Natural killer cell treated with Interleukin-12 subunit alpha and Interleukin-12 subunit beta and Interleukin-15 and Interleukin-18, amount 100 ng/mL, for 72 hours (primary cell): ENCODE measurements at places on chromosomes 2 and 18.
A peak's percentile ranks its signal among the peaks of the same experiment; 100 is the strongest.

- no peak for DNase-seq
Measured at GRCh38 chr2:28869494-28870145, 489 bp downstream of the TRMT61B start.

DNA sequence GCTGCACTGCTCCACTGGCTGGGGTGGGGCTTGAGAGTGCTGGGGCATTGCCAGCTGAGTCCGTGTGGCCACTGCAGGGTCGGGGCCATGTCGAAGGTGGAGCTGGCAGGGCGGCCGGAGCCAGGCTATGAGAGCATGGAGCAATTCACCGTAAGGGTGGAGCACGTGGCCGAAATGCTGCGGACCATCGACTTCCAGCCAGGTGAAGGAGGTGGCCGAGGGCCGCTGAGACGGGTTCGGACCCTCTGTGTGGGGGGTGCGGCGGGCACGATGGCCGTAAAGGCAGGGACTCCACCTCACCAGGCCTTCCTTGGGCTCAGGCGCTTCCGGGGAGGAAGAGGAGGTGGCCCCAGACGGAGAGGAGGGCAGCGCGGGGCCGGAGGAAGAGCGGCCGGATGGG, 2.1 kb downstream of the UCN start:
- no peak for DNase-seq

DNA sequence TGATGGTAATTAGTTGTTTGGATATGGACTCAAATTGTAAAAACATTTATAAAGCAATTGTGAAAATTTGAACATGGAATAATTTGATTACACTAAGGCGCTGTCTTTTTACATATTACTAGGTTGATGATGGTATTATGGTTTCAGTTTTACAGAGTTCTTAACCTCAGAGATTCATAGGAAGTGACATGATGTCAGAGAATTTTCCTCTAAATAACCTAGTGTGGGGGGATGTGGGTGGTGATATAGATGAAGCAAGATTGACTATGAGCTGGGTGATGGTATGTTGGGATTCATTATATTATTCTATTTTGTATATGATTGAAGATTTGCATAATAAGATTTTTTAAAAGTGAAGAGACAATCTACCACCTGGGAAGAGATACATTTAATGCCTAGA, 45.9 kb upstream of the ATP5MC3 start:
- no peak for DNase-seq

DNA sequence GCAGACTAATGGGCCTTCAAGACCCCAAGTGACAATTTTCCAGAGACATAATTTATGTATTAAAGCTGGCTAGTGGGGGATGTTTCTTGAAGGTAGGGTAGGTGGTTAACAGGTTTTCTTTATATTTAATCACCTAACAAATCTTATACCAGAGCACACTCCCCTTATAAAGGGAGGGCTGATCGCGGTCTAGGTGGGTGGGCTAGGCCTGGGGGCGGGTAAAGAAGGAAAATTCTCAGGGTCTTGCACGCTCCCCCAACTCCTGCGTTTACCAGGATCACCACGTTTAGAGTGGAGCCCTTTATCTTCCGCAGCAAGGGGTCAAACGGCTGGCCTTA, 19.9 kb upstream of the CXXC1 start:
- no peak for DNase-seq

GRCh38 chr2:177467646-177468045, 75.1 kb downstream of the AGPS start:
- no peak for DNase-seq

- no peak for DNase-seq
Measured at GRCh38 chr2:26704441-26704977, 12.0 kb downstream of the KCNK3 start.

- DNase-seq, result no peak
Measured at GRCh38 chr2:33316328-33316727, 160.1 kb upstream of the RASGRP3 start.

GRCh38 chr2:174025271-174026121, 60.3 kb upstream of the SP3 start:
- DNase-seq, result no peak

DNA sequence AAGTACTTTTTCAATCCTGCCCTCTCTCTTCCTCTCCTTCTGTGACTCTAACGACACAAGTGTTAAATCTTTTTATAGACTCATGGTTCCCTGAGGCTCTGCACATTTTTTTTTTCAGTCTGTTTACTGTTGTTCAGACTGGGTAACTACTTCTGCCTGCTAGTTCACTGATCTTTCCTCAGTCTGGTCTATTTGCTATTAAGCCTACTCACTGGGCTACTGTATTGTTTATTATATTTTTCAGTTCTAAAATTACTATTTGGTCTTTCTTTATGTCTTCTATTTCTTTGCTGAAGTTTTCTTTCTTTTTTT, 21.3 kb downstream of the PPP3R1 start:
- DNase-seq, result no peak

- no peak for DNase-seq
Measured at GRCh38 chr2:7010391-7011054, 93.3 kb downstream of the RNF144A start.

GRCh38 chr2:142131010-142131669, at the start of gene LRP1B:
TSS of gene LRP1B (minus strand) at chr2:142131016. CDS start at chr2:142130729, 287 bp downstream.
- no peak for DNase-seq

GRCh38 chr2:187617905-187618304, 63.7 kb upstream of the TFPI start:
- DNase-seq, result no peak

- DNase-seq, result no peak
Measured at GRCh38 chr2:143068509-143068908, 60.7 kb upstream of the ARHGAP15 start.

- DNase-seq, result no peak
Measured at GRCh38 chr2:41167014-41167413, 715.1 kb upstream of the SLC8A1 start.

GRCh38 chr2:181632733-181633401, 24.0 kb downstream of the CERKL start:
- DNase-seq, result no peak

DNA sequence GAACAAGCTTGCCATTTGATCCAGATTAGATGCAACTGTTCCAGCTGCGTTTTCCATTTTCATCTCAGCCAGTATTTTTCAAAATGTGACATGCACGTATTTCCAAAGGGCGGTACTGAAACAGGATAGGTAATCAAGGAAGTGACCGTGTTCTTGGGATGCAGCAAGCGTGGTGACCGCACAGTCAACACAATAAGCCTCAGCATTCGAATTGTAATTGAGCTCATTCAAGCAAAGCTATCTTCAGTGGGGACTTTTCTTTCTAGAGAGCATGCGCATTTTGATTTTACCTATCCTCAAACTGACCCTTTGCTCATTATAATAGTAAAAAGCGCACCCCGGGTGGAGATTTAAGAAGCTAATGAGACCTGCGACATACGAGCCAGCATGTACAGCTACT, 3.4 kb upstream of the ALPP start:
- DNase-seq, result no peak

GRCh38 chr2:218026244-218026643, 23.4 kb upstream of the TNS1 start:
- DNase-seq, result no peak

DNA sequence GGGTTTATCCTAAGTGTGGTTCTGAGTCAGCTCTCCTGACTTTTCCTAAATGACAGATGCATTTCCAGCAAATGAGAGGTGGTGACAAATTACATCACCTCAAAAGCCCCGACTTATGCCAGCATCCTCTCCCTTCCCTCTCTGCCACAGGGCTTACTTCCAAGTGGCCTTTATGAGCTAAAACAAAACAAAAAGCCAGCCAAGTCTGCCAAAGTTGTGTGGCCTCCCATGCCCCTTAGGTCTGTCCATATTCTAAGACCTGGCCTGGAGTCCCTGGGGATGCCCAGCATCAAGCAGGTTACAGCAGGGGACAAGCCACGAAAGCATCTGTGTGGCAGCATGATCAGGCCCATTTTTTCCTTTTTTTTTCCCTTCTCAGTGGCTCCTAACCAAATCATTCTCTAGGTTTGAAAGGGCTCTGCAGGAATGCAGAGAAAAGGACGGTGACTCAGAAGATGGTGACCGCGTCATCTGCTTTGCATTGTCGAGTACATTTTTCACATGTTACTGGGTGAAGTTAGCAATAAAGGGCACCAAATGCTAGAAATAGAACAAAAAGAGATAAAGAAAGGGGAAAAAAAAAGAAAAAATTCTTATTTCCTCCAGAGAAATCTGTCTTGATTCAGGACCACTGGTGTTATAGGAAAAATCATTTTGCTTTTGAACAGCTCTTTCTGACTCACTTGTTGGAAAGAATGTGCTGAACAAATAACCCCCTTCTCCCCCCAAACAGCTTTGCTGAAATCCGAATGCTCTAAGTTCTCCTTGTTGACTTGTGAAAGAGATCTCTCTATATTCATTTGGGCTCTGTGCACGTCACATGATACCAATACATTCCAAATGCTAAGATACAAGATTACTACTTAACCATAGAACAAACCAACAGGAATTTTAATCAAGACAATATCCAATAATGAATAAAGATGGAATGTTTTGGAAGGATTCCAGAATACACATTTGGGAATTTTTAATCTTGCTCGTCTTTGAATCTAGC, 178.7 kb downstream of the EN1 start:
- no peak for DNase-seq

- no peak for DNase-seq
Measured at GRCh38 chr18:48151421-48152065, 221.1 kb upstream of the SMAD2 start.

DNA sequence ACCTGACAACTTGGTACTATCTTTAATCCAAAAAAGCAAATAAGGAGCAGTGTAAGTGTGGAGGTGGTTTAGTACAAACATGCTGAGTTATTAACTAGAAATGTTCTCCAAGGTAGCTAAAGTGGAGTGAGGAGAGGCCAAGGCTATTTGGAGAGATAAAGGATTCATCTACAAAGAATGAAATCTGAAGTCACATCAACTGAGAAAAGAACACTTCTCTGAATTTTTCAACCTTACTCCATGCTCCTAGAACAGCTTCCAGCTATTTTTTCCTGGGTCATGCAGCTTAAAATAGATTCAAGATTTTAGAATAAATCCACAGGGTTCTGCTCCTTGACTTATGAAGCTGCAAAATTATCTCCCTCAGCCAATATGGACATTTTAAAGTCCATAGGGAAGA, 18.7 kb downstream of the IMMT start:
- DNase-seq, result no peak

- DNase-seq, result no peak
Measured at GRCh38 chr18:75005626-75006025, 203.3 kb downstream of the PTGR3 start.

GRCh38 chr2:231483398-231484329, 19.4 kb upstream of the NCL start:
- DNase-seq, result no peak

GRCh38 chr18:48915626-48916425, 34.9 kb downstream of the SMAD7 start:
- peak; percentile 58 for DNase-seq

GRCh38 chr2:52035391-52035790, 1003.5 kb upstream of the NRXN1 start:
- DNase-seq, result no peak

DNA sequence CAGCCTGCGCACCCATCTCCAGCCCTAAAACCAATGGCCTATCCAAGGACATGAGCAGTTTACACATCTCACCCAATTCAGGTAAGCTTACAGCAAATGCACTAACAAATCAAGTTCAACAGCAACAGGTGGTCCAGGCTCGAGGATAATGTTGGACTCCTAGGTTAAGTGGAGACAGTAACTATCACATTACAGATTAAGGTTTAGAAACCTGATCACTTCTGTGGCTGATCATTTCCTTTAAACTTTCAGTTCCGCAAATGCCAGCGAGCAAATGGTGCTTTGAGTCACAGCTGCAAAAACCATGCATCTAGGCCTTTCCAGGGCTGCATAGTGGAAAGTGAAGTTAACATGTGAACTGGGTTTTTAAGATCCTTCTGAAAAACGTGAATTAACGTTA, 259.4 kb downstream of the GBX2 start:
- no peak for DNase-seq

GRCh38 chr2:101433465-101433864, 41.4 kb downstream of the RFX8 start:
- DNase-seq, result no peak

- no peak for DNase-seq
Measured at GRCh38 chr18:59929621-59930295, 30.0 kb downstream of the PMAIP1 start.

- DNase-seq, result no peak
Measured at GRCh38 chr2:85795331-85796045, 41.7 kb downstream of the ATOH8 start.

- DNase-seq, result no peak
Measured at GRCh38 chr18:76474824-76475223, 20.2 kb downstream of the ZNF516 start.

- no peak for DNase-seq
Measured at GRCh38 chr2:36704475-36705150, 8.1 kb downstream of the VIT start.

DNA sequence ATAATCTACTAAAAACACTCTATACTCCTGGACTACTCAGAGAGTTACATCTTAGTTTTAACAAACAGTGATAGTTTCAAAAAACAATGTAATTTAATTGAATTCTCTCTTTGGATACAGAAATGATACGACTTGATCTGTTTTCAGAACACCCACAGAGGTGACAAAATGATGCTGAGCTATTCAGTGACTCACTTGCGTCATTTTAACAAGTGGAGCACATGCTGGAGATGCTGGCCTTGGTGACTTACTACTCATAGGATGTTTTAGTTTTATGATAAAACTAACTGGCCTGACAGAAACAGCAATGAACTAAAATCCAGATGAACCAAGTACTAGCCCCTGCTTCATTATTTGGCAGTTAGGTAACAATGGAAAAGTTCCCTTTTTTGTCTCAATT, 101.3 kb upstream of the ITGB6 start:
- peak; percentile 65 for DNase-seq

GRCh38 chr2:98412751-98413458, 31.8 kb upstream of the INPP4A start:
- peak; percentile 68 for DNase-seq

GRCh38 chr2:233681521-233682099, at the start of gene UGT1A7:
TSS of gene UGT1A7 (plus strand) at chr2:233681901. CDS start at chr2:233681938, 37 bp downstream.
- no peak for DNase-seq

DNA sequence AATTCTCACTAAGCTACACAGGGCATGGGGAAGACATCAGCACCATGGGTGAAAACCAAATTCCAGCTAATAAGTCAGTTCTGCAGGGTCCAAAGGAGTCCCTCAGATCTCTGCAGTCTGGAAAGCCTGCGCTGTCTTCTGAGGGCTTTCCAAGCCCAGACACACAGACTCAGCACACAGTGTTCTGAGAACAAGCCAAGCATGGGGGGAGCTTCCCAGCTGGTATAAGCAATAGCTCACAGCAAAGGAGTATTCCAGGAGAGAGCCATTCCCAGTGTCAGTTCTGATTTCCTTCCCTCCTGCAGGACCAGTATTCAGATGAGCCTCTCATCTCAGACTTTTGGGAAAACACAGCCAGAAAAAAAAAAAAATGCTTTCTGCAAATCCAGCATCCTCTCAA, 370.8 kb downstream of the TNS1 start:
- no peak for DNase-seq

- DNase-seq, result no peak
Measured at GRCh38 chr18:79940814-79941472, 10.5 kb downstream of the SLC66A2 start.

GRCh38 chr2:9144617-9145016, 62.0 kb upstream of the ASAP2 start:
- DNase-seq, result no peak
